Activated CD4-positive, CD25-positive, alpha-beta regulatory T cell treated with anti-CD3 and anti-CD28 coated beads, Interleukin-2, amount 50 U/mL, for 24 hours (primary cell): ENCODE measurements at places on chromosomes 13 and 19.

DNA sequence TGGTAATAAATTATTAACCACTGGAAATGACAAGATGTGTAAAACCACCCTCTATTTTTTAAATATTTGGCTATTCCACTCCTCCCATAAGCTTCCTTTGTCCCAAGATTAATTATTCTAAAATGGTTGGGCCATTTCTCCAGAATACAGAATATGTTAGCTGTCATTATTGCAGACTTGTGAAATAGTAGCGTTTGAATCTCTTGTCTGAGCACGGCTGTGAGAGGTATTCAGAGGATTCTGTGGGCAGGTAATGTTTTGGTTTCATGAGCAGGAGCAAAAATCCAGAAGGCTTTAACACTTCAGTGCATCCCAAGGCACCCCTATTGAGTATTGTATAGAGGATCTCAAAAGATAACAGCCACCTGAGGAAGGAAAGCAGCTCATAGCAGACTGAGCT lies 256.0 kb downstream of the UQCRFS1 start:
- no peak for ATAC-seq

- no peak for ATAC-seq
Measured at GRCh38 chr13:46759846-46760245, 37.1 kb downstream of the ESD start.

GRCh38 chr19:9070066-9070465 lies 16.8 kb upstream of the OR1M1 start:
- no peak for ATAC-seq

DNA sequence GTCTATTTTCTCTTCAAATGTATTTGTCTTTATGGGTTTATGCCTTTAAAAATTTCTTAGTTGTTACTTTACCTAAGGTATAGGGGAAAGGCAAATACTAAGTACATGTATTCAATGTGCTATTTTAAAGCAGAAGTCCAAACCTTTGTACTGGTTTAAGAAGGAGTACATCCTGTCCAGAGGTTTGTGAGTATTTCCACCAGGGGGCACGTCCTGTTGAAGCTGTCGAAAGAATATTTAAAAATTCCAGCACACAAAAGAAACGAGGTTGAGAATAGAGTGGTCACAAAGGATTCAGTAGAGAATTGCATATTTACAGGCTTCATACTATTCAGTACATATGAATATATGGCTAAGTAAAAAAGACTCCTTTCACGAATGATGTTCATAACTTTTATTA lies 59.8 kb downstream of the URI1 start:
- ATAC-seq, result no peak

DNA sequence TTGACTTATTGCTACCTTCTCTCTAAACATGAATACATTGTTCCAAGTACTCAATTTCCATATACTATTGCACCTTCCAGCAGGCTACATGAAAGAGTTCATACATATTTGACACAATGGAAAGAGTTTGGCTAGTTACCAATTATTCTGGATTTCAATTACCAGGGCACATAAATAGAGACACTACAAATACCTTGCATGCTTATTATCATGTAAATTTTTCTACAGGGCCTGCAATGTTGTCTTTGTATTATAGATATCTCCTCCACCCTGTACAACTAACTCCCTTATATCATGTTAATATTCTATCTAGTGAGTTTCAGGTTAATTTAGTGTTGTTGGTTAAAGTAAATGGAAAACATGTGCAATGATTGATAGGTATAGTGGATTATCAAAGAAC lies 540.7 kb upstream of the SLITRK5 start:
- ATAC-seq, result no peak

GRCh38 chr19:47132194-47132852 lies 1.7 kb downstream of the SAE1 start:
- no peak for ATAC-seq

GRCh38 chr13:36362914-36363313 lies 16.7 kb upstream of the SPART start:
- no peak for ATAC-seq
